Suppressor macrophage treated with lipopolysaccharide for 4 hours (primary cell): ENCODE measurements at places on chromosomes 3 and 15.

DNA sequence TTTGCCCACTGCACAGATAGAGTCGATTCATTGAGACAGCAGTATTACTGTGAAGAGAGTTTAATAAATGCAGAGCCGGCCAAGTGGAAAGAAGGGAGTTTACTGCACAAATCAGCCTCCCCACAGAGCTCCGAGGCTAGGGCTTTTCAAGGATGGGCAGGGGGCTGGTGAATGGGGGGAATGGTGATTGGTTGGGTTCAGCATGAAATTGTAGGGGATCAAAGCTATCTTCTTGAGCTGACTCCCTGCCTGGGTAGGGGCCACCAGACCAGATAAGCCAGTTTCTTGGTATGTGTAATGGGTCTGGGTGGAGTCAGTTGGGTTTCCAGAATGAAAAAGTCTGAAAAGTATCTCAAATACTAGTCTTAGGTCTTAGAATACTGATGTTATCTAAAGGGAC is 66.6 kb downstream of the SYNPR start:
- no peak for DNase-seq

DNA sequence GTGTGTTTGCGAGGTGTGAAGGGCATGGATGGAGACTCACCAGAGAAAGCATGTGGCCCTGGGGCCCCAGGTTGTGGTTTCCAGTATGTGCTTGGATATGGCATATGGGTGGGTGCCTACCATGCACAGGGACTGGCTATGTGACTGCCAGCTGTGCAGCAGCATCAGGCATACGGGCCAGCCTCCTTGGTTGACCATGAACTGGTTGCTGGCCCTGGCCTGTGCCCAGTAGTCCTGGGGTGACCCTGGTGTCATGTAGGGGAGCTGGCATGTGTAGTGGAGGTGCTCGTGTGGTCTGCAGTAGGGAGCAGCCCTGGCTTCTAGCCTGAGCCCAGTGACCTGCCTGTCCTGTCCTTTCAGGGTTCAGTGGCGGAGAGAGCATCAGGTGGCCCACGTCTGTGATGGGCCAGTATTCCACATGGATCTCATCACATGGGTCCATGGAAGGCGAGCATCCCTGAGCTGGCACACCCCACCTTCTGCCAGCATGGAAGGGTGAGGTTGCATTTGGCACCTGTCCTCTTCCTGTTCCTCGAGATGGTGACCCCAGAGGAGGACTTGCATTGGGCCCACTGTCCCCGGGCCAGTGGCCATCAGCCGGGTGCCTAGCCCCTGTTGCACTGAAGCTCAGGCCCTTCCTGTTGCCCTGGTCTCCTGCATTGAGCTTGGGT is 228.9 kb downstream of the SNRPN start:
- no peak for DNase-seq

GRCh38 chr3:174192471-174192870 is 666.7 kb upstream of the NAALADL2 start:
- no peak for DNase-seq

- no peak for DNase-seq
Measured at GRCh38 chr3:3240986-3241385, 61.5 kb upstream of the CRBN start.

GRCh38 chr15:64430000-64430735 is 30.2 kb upstream of the ZNF609 start:
- no peak for DNase-seq

- peak; percentile 19 for DNase-seq
Measured at GRCh38 chr3:133384331-133385027, 15.4 kb upstream of the BFSP2 start.

DNA sequence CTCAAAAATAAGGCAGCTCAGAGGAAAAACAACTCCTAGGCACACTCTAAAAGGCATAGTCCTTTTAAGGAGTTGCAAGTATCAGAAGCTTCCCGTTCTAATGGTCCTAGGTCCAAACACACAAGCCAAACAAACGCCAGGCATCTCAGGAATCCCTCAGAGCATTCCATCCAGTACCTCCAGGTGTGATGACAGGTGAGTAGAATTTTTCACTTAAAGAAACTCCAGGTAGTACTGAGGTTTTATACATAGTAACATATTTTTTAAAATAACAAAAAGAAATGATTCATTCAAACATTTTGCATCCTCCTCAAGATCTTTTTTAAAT is 1092.3 kb downstream of the TUSC7 start:
- no peak for DNase-seq

GRCh38 chr3:193827871-193828270 is 234.9 kb downstream of the OPA1 start:
- no peak for DNase-seq

DNA sequence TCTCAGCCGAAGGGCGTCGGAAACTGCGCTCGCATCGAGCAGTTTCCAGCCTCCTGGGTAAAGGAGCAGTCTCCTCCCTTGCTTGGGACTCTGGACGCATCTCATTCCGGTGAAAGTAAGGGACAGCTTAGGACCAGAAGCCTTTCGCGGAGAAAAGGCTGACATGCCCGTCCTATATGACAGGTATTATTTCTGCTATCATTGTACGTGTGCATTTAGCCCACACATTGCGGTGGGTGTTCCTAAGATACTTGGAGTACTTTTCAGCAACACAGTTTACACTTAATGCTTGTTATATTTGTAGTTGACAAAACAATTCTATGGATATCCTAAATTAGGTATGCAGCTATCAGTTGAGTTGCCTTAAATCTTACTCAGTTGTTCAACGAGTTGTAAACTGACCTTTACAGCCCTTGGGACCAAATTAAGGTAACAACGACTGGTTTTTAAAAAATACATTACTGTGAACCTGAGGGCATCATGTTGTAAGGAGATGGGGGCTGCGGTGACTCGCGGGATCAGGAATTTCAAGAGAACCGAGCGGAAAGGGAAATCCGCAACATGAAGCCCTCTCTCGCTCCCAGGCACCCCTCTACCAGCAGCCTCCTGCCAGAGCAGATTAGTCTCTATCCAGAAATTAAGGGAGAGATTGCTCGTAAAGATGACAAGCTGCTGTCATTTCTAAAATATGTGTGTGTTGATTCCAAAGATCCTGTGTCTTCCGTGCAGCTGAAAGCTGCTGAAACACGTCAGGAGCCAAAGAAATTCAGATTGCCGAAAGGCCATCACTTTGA is 632 bp upstream of the COPS2 start:
- no peak for DNase-seq

DNA sequence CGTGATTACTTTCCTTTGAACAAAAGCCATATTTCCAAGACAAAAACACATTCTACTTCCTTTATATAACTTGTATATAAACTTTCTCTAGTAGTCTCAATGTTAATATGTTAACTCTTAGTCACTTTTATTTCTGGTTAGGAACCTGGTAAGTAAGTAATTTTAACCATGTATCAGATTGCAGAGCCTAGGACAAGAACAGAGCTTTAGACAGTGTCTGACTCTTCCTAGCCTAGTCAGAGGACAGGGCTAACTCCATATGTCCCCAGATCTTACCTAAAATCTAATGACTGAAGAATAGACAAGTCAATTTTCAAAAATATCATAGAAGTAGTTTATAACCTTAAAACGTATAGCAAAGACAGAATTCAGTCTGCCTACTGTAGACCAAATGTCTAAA is 8.3 kb downstream of the LEKR1 start:
- no peak for DNase-seq

DNA sequence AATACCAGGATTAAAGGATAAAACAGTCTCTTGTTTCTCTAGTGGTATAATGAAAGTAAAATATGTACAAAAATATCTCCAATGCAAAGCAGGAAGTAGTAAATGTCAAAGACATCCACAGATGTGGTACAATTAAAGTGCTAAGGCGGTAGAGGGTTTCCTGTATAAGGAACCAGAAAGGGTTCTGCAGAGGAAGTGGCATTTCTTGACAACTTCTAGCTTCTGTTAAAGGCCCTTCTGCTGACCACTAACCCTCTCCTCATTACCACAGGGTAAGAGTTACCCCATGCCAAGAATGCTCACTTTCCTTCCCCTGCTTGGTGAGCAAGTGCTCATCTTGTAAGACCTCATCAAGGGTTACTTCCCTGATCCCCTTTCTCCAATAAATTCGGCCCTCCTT is 883.6 kb upstream of the NR2F2 start:
- DNase-seq = no peak

DNA sequence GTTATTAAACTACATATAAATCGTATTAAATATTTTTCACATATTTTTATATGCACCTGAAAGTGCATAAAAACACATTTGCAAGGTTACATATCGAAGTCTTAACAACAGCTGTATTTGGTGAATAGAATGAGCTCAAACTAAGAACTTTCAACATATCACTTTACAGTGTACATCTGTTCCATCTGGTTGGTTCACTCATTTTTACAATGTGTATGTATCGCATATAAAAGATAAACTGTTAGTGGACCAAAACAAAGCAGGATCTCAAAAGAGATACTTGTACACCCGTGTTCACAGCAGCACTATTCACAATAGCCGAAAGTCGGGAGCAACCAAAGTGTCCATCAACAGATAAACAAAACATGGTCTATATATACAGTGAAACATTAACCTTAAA is 55.8 kb downstream of the TBL1XR1 start:
- DNase-seq = no peak

- DNase-seq = peak; percentile 20
Measured at GRCh38 chr3:8416965-8417364, 84.7 kb upstream of the LMCD1 start.

DNA sequence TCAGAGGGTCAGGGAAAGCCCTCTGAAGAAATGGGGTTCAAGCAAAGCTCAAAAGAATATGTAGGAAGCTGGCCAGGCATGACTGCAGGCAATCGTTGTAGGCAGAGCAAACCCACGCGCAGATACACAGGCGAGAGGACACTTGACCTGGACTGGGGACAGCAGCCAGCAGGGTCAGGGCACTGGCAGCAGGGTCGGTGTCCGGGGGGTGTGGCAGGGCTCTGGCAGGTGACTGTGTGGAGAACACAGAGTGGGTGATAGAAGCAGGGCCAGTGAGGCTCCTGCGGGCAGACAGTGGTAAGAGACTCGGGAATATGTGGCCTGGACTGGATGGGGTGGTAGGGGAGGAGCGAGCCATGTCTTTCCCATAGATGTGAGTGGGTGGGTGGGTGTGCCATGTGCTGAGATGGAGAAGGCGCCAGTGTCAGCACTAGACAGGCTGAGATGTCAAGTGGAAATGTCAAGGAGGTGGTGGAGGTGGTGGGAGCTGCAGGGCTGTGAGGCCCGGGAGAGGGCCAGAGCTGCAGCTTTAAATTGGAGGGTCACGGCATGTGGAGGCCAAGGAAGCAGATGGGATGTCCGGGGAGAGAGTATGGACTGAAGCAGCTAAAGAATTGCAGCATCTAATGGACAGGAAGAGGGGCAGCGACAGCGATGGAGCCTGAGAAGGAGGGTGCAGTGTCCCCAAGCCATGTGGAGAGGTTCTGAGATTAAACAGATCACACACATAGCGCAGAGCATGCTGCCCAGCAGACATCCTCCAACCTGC is 13.4 kb downstream of the TMEM43 start:
- DNase-seq = no peak

- peak; percentile 17 for DNase-seq
Measured at GRCh38 chr3:127858521-127858920, 36.2 kb upstream of the MGLL start.

DNA sequence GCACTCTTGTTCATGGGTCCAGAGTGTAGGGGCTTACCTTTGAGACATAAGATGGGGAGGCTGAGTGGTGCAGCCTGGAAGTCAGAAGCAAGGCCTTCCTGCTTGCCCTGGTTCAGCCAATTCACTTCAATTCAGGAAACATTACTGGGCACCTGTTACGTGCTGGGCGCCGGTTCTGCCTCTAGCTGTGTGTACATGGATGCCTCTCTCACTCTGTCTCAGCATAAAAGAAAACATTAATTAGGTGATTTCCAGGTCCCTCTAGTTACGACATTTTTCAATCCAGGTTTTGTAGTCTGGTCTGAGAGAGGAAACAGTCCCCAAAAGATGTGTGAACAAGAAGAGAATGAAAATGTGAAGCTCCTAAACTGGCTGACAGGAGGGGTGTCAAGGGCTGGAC is 1.2 kb downstream of the RTP1 start:
- no peak for DNase-seq

GRCh38 chr3:29642393-29643033 is 361.6 kb downstream of the RBMS3 start:
- DNase-seq = no peak

DNA sequence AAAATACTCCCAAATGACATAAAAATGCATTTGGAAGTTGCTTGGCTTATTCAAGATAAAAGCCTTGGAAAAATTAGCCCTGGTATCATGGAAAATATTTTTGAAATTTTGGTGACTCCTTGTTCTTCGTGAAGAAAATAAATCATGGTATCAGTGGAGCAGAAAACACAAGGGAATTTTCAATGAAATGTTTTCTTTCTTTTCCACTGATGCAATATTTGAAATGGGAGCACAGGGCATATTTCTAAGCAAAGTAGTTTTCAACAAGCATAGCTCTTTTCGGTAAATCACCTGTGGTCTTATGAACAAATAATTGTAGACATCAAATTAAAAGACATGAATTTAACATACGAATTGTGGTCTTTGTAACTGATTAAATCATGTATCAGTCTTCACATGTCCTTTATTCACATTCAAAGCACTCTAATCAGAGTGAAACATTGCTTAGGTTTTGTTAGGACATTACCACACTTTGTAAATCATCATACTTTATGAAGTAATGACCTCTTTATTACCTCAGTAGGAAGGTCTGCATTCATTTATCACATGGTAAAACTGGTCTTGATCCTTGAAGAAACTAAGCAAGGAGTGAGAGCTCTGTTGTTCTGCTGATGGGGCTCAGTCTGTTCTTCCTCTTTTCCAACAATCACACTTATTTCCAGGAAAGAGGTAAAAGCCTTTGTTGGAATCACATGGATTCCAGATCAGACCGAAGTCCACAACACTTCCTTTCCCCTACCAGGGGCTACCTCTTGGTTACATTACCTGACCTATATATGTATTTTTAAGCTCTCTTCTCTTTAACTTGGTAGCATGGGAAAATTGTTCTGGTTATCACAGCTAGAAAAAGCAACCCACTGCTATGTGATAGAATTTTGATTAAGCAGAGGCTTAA is 413.5 kb upstream of the THBS1 start:
- no peak for DNase-seq

- no peak for DNase-seq
Measured at GRCh38 chr3:33433843-33434242, 6.4 kb downstream of the UBP1 start.

- no peak for DNase-seq
Measured at GRCh38 chr15:56215769-56216168, 27.9 kb downstream of the RFX7 start.

DNA sequence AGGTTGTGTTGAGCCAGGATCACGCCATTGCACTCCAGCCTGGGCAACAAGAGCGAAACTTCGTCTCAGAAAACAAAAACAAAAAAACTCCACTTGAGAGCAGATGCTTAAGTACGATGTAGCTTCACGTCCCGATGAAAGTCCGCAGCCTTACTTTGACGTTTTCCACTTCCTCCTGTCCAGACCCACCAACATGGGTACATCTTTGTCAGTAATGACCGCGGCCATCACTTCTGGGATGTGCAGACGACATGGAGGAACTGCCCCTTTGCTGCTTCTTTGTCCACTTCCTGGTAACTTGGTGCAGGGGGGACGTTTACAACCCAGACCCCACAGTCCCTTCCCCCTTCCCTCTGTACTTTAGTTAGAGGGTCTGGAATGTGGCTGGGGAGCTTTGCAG is 48.7 kb downstream of the CRABP1 start:
- DNase-seq = no peak
